Diencephalon (tissue), 1 donor: ENCODE measurements at places on chromosomes 12 and 14. TPM values are rescaled to one million over a fixed set of nuclear protein-coding genes. Genes with fewer than 3 reads are reported as not detected.

KRT80 gene
- total RNA-seq = not detected

EVL gene
- total RNA-seq = 126 TPM

IRAK4 gene
- total RNA-seq = 6.2 TPM

GLT8D2 gene
- 11.5 TPM for total RNA-seq

AMDHD1 gene
- 1.6 TPM for total RNA-seq

ZFP36L1 gene
- 13.4 TPM for total RNA-seq

GPRC5A gene
- total RNA-seq = 0.23 TPM

AQP6 gene
- 0.46 TPM for total RNA-seq

PIANP gene
- 4.4 TPM for total RNA-seq

SOCS2 gene
- 45.7 TPM for total RNA-seq

LGR5 gene
- total RNA-seq = 1.6 TPM

KERA gene
- 0.23 TPM for total RNA-seq

AMHR2 gene
- total RNA-seq = not detected

GLS2 gene
- total RNA-seq = 8.5 TPM

RHEBL1 gene
- 1.6 TPM for total RNA-seq

RARG gene
- 2.1 TPM for total RNA-seq

CAPRIN2 gene
- 49.6 TPM for total RNA-seq
